ENCODE measurements at places on chromosomes 3 and 15. TPM values are rescaled to one million over a fixed set of nuclear protein-coding genes. Genes with fewer than 3 reads are reported as not detected.

Gene WDR53
- 15.1 TPM for polyA plus RNA-seq

Gene TM4SF18
- polyA plus RNA-seq, result 27.4 TPM

GRCh38 chr3:189013224-189013888 is 158.4 kb upstream of the TPRG1 start:
- no peak for DNase-seq

- no peak for DNase-seq
Observed at GRCh38 chr3:29356062-29356461, 75.2 kb downstream of the RBMS3 start.

DNA sequence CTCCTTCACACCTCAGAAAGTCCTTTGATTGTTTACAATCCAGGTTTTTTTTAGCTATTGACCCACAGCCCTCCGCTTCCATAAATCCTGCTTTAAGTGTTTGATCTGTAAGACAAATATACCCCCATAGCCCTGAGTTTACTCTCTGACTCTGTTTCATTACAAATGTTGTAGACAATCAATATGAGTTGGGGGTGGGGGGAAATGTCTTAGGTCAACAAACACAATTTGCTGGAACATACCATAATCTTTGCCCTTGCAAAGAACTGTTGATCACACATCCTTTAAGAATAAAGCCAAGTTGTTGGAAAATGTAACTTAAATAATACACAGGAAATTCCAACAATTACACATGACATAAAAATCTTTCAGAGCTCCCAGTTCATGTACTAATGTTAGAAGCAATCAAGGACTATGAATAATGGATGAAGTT is 301.8 kb upstream of the SEMA6D start:
- no peak for DNase-seq

DNA sequence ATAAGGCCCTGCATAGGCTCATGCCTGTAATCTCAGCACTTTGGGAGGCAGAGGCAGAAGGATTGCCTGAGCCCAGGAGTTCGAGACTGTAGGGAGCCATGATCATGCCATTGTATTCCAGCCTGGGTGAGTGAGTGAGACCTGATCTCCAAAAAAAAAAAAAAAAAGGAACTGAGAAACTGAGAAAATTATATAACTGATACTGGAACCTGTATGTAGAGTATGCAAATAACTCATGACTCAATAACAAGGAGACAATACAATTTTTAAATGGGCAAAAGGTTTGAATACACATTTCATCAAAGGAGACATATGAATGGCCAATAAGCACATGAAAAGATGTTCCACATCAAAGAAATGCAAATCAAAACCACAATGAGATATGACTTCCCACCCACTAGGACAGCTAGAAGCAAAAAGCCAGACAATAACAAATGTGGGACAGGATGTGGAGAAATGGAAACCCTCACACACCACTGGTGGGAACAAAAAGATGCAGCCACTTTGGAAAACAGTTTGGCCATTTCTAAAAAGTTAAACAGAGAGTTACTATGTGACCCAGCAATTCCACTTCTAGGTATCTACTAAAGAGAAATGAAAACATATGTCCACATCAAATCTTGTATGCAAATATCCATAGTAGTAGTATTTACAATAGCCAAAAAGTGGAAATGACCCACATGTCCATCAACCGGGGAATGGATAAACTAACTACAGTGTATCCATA is 70.7 kb downstream of the IQSEC1 start:
- no peak for DNase-seq

DNA sequence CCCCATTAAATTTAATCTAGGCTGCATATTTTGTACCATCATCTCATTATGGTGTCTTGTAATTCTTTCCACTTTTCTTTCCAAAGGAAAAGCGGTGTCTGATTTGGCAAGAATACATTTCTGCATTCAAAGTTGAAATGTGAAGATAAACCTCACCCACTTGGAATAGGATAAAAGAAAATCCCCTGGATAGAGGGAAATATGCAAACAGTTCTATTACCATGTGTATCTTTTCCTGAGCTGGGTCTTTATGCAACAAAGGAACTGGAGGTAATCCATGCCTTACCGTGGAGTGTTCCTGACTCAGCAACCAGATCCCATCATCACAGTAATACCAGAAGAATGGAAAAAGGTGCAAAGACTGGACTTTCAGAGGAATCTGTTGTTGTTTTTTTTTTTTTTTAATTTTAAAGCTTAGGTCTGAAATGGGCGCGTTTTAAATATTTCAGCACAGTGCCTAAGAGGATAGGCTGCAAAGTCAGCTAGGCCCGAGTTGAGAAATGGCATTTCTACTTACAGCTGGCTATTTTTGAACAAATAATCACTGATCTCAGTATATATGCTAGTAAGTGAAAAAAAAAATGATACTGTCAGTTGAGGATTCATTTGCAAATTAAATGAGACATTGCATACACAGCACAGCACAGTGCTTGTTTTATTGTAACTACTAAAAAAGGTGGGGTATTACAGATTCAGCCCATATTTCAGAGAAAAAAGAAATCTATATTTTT is 55.5 kb upstream of the ADAMTS9 start:
- no peak for DNase-seq

Data from left renal cortex interstitium (tissue), 4 donors.